Stimulated activated CD4-positive, alpha-beta T cell treated with anti-CD3 and anti-CD28 coated beads, Interleukin-1b, Interleukin-23, amount 100 ng/mL, for 1 hour (primary cell): ENCODE measurements at places on chromosomes 5 and 9.

DNA sequence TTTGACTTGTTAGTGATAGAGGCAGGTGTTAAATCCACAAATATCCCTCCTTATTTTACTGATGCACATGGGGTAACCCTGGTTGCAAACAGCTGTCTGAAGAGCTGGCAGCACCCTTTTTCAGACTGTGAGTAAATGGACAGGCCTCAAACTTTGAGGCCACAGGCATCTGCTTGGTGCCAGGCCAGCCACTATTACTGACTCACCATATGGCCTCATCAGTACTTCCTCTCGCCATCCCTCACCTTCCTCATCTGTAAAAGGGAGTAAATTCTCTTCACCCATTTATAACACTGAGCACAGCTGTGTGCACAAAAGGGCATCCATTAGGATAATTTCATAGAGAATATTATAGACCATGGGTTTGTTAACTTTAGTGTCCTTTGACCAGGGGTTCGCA lies 11.9 kb upstream of the TNIP1 start:
- no peak for DNase-seq

DNA sequence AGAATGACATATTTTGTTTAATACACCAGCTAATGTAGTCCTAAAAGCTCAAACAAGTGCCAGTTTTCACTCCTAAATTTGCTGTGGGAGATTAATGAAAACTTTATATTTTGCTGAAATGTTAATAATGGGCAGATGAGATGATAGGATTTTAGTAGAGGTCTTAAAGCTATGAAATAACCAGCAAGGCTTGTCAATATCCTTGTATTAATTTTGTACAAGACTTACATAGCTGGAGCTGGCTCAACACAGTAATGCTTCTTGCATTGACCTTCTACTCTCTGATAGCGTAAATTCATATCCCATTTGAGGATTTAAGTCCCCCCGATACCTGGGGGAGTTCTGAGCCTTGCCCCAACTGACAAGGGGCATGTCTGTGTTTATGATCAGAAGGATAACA lies 219.2 kb downstream of the MAPKAP1 start:
- DNase-seq = no peak

DNA sequence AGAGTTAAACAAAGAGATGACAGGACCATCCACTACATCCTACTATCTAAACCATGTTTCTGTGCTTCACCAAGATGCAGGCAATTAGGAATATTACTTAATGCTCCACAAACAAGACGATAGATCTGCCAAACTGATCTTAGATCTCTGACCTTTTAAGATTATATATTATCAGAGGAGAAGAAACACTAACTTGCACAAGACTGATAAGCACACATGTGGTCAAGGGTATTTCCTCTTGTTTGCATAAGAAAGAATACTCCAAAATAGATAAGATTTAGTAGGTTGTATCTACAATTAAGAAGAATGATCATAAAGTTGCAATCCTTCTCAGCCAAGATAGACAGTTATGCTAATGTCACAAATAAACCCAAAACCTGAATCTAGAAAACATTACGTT lies 601.0 kb upstream of the ACO1 start:
- DNase-seq = no peak

DNA sequence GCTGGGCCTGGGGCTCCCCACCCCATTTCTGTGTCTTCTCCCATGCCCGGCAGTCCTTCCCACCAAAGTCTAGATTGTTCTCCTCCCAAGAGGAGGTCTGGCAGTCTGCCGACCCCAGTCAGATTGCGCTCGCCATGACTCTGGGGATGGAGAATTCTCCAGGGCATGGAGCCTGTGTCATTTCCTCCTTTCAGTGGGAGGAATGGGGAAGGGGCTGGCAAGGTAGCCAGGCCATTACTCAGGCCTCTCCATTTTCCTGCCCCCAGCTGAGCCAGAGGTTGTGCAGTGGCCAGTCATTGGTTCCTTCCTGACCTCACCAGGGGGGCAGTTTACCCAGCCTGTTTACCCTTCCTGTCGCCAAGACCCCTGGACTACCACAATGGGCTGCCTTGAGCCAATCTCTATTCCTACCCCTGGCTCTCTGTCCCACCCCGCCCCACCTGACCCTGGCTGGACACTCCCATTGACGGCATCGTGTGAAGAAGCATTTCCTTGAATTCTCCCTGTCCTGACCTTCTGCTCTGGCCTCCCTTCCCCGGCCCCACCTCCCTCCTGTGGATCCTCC lies 628 bp downstream of the SYNPO start:
- no peak for DNase-seq

DNA sequence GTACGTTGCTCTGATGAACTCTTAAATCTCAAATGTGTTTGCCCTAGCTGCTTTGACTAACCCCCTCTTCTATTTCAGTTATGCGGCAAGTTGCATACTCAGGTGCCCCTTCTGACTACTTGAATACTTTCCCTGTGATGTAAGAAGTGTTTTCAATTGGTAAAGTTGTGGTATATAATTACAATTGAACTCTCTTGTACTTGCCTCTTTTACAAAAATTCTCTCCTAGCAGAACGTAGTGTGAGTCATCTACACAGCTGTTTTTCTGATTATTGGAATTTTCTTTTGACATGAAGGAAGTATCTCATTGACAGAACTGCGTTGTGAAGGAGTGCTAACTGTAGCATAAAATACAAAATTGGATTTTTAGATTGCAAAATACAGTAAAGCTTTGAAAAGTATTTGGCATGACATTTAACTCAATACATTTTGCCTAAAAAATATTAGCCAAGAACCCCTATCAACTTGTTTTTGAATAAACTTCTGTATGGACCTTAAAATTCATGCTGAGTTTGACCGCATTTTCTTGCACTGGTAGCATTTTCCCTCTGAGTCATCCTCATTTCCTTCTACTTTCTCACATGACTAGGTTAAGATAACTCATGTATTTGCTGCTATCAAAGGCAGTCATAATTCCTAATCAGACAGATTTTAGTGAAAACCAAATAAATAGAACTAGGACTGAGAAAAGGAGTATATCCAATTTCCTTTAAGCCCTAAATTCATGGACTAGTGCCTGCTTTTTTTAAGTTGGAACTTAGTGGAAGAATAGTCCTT lies 6.3 kb downstream of the CRHBP start:
- DNase-seq = no peak

DNA sequence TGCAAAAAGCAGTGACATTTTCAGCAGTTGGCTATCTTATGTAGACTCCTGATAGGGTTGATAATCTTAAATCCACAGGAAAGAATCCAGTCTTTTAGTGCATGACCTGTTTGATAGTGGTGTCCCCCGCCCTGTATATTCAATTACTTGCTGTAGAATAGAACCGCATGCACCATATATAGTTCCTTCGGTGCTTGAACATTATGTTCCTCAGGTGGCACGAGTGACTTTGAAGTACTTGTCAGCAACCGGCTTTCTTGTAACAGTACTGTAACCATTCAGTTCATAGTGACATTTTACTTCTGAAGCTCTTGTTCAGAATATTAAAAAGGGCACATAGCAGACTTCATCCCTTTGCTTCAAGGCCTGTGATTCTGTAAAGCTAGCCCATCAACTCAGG lies 163.2 kb upstream of the KLF9 start:
- no peak for DNase-seq

DNA sequence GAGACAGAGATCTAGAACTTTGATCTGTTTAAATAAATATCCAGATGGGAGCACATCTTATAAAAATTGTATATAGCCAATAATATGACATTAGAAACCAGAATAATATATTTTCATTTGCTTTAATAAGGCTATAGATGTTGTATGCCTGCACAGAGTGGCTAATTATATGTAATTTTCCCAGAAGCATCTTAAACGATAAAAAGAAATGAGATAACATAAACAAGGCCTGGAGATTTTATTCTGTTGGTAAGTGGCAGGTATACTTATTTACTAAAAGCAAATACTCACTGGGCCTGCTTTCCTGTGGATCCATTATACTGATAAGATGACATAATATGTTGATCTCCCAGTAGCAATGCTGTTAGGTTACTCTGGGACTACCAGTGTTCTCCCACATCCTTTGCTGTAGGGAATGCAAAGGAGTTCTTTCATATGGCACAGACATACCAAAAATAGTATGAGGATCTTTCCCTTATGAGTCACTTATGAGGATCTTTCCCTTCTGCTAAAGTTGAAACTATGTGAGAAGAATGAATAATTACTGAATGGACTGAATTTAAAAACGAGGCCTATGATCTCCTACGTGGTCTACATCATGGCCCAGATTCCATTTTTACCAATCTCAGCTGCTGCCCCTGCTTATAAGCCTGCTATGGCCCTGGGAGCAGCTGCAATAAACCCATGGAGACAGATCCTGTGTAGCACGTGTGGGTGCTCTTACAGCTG lies 112.1 kb downstream of the NUDT12 start:
- DNase-seq = no peak

DNA sequence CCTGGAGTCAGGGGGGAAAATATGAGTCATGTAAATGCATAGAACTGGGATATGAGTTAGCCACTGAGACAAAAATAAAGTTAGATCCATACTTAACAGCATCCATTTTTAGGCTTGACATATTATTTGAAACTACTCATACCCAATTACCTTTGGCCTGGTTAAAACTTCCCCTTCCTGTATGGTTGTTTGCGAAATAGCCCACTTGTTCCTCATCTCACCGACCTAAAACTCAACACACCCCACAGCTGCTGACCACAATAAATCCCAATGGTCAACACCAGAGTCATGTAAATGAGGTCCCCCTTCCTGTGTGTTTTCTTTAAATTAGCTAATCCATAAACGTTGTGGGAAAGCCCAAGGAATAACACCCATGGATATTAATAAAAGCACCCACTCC lies 55.2 kb upstream of the TMEM215 start:
- DNase-seq = no peak

DNA sequence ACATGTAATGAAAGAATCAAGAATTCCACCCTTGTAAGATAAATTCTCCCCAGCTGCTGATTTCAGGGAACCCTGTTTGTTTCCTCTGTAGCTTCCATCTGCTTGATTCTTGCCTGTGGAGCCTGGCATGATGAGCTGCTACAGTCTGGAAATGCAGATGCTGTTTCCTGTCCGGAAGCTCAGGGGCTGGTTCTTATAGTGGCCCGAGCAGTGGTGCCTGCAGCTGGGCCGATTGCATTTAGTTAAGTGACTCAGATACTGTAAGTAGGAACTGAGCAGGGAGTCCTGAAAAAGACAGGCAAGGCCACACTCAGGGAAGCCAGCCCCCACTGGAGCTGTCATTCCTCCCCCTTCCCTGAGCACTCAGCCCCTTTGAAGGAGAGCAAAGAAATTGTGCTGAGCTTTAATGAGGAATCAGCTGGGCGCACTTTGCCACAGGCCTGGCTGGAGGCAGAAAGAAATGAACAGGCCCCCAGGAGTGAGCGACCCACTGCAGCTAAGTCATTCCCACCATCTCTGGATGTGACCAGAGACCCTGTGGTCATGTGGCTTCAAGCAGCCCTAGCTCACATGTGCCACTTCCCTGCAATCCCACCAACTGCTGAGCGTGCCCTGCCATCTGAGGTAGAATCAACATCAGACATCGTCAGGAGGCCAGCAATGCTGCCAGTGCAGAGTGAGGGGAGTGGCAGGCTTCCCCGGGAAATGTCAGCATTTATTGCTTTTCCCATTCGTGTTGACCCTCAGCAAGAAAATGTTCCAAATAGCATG lies 206.0 kb upstream of the WWC1 start:
- DNase-seq = no peak

DNA sequence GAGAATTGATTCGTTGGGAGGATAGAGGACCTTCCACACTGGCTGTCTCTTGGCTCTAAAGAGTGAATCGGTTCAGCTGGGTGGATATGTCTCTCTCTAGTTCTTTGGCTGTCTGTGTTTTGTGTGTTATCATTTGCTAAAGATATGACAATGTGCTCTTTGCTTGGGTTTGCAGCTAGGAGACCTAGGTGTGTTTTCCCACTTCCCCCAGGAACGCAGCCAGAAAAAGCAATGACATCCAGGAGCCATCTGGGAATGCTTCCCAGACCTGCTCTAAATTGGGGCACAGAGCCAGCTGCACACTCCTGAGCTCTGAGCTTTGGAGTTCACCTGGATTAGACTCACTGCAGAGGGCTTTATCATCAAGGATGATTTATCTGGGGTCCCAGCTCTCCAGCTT lies 12.8 kb upstream of the PDZD2 start:
- no peak for DNase-seq

DNA sequence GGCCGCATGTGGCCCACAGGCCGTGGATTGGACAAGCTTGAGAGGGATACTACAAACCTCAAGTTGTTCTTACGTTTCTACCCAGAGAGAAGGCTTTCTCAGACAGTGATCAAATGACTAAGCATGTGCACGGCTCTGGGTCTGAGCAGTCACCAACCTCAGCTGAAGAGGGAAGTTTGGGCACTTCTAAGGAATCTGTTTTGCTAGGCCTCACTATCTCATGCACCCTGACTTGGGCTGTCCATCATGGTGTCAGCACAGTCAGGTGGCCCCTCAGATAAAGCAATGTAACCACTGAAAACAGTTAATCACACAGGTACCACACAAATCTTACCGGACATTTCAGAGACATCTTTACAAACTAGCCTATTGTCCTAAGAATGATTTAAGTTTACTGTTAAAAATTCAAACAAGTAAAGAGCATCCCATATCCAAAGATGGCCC lies 24.6 kb downstream of the CSF2 start:
- DNase-seq = no peak

- DNase-seq = no peak
Measured at GRCh38 chr5:133704411-133704810, 92.1 kb upstream of the FSTL4 start.

- DNase-seq = no peak
Measured at GRCh38 chr5:16740811-16741392, 124.1 kb upstream of the RETREG1 start.

DNA sequence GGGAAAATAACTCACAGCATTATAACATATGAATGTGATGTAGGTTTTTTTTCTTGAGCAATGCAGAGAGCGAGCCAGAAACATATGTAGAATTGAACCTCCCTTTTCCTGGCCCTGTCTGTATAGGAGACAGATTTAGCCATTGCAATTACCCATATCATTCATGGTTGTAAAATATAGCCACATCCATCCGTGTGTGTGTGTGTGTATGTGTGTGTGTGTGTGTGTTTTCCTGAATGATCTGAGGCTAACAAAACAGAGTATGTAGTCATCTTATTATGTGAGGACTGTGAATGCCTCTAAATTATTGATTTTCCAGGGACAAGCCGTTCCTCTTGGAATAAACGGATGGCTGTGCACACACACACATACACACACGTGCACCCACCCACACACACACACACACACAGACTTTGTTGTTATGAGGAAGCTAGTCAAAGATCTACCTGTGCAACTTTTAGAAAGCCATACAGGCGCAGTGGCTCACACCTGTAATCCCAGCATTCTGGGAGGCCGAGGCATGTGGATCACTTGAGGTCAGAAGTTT lies 11.7 kb upstream of the DENND1A start:
- no peak for DNase-seq

GRCh38 chr9:102035929-102036328 lies 297.5 kb upstream of the GRIN3A start:
- no peak for DNase-seq

DNA sequence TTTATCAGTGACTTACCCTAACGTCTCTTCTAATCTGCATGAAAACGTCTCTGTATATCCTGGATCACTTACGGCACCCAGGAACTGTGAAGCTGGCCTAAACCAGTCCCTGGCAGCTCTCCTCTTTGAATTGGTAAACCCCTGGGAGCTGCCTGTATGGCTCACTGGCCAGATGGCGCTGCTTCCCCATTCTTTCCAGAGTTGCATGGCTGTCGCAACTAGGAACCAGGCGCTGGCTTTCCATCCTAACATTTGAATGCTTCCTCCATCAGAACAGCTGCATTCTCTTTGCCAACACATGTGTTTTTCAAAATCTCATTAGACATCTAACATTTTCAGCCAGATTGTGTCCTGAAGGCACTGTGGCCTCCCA lies 8.0 kb upstream of the PCA3 start:
- DNase-seq = no peak
